ENCODE measurements at places on chromosomes 3 and 15.

DNA sequence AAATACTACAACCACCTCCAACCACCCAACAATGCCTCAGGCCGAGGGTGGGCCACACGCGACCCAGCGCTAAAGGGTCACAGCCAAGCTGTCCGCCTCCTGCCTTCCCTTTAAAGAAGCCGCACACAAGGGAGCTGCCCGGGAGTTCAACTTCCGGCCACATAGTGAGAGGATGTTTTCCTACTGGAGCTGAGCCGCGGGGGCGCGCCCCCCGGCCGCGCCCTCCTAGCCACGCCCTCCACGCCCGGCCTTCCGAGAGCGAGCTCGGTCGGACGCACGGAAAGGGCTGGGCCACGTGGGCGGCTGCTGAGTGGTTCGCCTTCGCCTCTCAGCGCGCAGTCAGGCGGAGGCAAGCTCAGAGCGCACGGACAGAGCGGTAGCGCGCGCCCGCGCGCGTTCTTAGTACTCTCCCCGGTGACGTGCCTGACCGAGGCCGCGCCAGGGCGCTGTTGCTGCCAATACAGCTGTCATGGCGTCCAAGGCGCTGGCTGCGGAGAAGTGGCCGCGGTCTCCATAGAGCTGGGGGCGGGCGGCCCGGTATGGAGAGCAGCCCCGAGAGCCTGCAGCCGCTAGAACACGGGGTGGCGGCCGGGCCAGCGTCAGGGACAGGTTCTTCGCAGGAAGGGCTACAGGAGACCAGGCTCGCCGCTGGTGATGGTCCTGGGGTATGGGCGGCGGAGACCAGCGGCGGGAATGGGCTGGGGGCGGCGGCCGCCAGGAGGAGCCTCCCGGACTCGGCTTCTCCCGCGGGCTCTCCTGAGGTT, at the start of gene MINDY2:
Gene MINDY2 (plus strand): TSS at position 446 of the 764 bp plus-strand sequence. CDS start 94 bp downstream, at position 540.
- DNase-seq: peak; percentile 84

DNA sequence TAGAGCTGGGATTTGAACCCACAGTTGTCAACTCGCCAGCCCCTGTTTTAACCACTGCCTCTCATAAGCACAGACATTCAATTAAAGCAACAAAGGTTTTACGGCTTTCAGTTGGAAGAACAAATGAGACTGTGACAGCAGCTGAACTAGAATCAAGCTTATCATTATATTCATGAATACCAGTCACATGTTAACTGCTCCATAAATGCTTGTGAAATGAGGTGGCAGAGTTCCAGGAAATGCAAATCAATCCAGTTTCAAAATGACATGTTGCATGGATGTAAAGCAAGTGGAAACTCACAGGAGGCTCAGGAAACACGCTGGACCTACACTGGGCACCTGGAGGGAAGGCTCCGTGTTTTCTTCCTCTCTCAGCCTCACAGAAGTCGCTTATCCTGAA, 3.9 kb downstream of the GP5 start:
- DNase-seq: no peak

GRCh38 chr3:12392101-12392878, 92.0 kb upstream of the TSEN2 start:
- DNase-seq: no peak

DNA sequence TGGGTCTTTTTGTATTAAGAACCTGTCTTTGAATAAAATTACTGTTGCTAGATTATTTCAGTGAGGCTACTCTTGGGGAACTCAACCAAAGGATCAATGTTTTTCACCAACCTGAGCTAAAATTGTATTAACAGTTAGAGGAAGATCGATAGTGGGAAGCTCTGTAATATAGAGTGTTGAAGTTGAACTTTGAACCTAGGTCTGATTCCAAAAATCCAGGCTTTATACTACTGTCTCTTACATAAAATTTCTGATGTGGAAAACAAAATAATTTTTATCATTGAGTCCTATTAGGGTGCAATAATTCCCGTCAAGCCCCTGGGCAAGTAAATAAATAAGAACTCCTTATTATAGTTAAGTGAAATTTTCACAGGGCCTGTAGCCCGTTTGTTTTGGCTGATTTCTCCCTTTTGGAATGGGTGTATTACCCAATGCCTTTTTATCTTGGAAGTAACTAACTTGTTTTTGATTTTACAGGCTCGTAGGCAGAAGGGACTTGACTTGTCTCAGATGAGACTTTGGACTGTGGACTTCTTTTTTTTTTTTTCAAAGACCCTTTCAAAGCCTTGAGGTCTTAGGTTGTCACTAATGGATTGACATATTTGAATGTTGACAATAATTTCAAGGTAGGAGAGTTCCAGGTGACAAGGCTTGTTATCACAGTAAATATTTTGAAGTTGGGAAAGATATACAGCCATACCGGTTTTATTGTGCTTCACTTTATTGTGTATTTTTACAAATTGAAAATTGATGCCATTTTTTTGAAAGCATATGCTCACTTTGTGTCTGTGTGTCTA, 276.1 kb downstream of the NFKBIZ start:
- no peak for DNase-seq

DNA sequence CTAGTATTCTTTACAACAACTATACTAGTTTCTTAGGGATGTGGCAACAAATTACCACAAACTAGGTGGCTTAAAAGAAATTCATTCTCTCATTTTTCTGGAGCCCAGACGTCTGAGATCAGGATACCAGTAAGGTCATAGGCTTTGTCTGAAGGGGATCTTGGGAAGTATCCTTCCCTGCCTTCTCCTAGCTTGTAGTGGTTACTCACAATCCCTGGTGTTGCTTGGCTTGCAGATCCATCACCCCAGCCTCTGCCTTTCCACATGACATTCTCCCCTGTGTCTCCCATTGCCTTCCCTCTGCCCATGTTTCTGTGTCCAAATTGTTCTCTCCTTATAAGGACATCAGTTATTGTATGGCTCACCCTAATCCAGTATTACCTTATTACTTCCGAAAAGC, 24.3 kb upstream of the CLDN1 start:
- no peak for DNase-seq

DNA sequence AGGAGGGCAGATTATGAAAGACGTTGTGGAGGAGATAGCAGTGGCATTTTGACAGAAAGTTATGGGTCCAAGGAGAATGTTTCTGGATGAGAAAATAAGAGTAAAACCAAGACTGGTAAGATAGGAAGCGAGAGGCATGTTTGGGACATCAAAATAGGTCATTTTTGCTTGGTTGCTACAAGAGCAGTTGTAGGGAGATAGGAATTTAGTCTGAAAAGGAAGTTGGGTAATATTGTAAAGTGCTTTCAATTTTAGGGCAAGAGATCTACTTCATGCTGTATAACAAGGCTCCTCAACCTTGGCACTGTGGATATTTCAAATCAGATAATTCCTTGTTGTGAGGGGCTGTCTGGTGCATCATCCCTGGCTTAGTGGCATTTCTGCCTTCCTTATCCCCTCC, 118.0 kb upstream of the DPH6 start:
- no peak for DNase-seq

DNA sequence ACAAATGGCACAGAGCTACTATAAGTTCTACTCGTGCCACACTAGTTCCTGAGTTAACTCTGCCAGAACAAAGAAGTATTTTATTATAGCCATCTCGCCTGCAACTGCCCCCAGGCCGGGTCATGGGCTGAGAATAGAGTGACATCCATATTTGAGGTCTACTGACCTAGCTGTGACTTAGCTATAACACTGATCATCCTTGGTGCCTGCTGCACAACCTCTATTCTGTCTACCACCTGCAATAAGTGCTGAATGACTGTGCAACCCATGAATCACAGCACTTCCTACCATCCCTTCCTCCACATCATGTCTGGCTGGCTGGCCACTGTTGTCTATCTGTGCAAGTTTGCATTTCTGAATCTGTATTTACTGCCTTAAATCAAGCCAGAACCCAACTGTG, 506.5 kb upstream of the TBL1XR1 start:
- DNase-seq: no peak

DNA sequence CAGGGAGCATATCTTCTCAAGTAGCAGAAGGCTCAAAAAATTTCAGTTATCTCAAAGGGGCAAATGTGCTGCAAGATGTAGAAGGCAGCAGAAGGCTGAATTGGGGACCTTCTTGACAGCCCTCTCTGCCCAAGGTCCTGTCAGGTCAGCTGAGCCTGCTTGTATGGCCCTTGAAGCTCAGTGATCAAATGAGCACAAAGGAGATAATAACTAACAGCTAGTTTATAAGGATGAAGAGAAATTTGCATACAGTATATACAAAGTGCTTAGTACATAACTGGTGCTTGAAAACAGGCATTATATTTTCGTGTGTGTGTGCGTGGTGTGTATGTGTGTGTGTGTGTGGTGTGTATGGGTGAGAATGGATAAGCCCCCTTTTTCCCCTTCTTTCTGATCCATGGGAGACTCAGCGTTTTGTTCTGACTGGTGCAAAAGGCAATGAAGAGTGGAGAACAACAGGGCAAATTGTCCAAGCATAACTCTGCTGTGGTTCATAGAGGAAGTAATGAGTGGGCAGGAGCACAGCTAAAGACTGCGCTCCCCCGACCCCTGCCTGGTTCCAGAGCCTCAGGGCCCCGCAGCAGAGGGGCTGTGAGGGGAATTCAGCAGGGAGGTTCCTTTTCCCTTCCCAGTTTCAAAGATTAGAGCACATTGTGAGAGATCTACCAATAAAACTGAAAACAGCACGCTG, 356.8 kb upstream of the NR2F2 start:
- no peak for DNase-seq

DNA sequence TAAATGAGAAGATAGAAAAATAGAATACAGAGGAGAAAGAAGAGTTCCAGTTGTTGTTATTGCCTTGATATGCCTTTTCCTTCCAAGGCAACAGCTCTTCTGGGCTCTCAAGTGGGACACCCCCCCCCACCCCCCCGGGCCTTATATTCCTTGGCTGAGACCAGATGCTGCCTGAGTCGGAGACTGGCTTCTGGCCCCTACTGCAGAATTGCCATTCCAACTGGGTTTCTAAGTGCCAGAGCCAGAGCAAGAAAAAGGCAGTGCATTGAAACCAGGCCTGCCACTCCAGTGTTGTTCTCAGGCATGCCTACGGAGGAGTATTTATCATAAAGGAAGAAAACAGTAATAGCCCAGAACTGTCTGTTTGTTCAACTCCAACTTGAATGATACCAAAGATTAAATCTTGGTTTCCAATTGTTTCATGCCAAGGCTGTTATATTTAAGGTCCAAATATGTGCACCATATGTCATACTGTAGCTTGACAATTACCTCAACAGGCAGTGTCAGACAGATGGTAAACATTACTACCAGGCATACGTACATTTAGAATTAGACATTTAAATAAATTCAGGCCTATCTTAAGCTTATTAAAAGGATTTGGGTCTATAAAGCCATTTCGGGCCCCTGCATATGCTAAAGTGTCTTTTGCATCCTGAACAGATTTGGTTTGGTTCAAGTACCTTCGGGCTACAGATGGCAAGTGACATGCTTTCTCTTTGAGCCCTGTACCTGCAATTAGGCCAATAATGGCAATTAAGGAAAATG, 209.9 kb upstream of the SEMA6D start:
- no peak for DNase-seq

- DNase-seq: no peak
Observed at GRCh38 chr3:58035524-58036255, 27.5 kb downstream of the FLNB start.

DNA sequence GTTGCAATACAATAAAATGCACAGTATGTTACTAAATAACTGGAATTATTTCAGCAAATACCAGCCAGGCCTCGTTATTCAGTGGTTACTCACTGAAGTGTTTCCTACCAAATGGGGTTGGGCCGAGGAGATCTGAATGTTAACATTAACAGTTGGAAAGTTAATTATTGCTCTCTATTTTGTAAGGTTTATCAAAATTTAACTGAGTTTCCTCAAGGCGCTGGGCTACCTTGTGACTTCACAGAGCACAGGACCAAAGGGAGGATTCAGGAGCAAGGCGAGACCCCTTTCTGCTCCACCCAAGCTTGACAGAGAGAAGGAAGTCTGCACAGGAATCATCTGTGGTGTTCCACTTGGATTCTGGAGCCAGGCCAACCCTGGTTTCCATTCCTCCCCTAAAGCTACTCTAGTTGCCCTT, 21.6 kb downstream of the ADAMTS9 start:
- DNase-seq: no peak

DNA sequence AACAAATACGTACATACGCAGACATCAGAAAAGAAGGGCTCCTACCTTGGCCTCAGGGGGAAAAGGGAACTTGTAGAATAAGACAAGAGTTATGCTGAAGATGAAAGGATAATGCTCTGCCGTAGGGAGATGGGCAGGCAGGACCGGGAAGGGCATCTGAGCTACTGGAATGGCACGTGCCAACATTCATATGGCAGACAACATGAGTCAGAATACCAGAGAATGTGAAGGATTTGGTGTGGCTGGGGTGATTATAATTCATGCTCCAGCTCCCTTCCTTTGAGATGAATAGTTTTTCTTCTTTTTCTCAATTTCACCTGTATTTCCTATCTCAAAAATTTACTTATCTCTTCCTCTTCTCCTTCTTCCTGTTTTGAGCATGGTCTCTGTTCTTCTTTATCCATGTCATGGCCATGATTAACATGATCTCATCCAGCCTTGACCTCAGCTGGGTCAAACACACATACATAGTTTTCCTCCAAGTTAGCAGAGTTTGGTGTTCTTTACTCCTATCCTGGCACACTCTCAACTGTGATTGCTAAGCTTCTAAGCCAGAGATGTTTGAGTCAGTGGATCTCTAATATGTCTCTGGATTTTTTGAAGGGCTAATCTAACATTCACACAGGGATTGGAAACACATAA, 507.0 kb downstream of the FOXP1 start:
- no peak for DNase-seq

DNA sequence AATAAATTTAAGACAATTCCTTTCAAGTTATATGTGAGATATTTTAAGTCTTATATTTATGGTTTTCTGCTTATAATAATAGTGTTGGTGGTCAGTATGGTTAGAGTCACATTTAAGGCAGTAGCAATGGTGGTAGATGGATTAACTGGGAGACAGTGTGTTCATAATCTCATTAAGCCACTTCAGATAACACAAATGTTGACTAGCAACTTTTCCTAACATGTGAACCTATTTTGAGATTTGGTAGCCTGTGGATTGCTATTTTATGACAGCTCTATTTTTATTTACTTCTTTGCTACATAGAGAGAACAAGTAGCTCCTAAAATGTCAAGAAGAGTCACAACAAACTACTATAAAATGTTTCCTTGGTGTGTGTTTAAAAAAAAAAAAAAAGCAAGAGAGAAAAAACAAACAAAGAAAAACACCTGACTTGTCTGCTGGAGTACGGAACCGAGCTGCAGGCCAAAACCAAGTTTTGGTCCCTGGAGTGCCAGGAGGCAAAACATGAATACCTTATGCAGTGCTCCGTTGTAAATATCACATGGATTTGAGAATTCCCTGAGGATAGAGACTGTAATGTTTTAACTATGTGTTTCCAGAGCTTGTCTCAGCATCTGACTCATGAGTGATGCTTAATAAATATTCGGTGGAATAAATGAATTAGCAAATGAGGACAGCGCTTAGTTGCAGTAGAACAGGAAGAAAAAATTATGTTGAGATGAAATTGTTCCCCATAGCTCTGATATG, 457.1 kb upstream of the ROBO2 start:
- DNase-seq: no peak

GRCh38 chr3:150490277-150490986, 55.9 kb downstream of the SERP1 start:
- no peak for DNase-seq

- DNase-seq: no peak
Observed at GRCh38 chr15:68405378-68406250, 26.3 kb downstream of the ITGA11 start.

GRCh38 chr3:14605067-14605466, 46.5 kb upstream of the CCDC174 start:
- DNase-seq: no peak

- DNase-seq: no peak
Observed at GRCh38 chr3:155282385-155283091, 10.9 kb downstream of the STRIT1 start.

- DNase-seq: no peak
Observed at GRCh38 chr3:186932281-186933181, 2.2 kb downstream of the ST6GAL1 start.

All from activated CD8-positive, alpha-beta memory T cell treated with anti-CD3 and anti-CD28 coated beads for 1 hour (primary cell).